ENCODE measurements at places on chromosomes 11 and 22.

DNA sequence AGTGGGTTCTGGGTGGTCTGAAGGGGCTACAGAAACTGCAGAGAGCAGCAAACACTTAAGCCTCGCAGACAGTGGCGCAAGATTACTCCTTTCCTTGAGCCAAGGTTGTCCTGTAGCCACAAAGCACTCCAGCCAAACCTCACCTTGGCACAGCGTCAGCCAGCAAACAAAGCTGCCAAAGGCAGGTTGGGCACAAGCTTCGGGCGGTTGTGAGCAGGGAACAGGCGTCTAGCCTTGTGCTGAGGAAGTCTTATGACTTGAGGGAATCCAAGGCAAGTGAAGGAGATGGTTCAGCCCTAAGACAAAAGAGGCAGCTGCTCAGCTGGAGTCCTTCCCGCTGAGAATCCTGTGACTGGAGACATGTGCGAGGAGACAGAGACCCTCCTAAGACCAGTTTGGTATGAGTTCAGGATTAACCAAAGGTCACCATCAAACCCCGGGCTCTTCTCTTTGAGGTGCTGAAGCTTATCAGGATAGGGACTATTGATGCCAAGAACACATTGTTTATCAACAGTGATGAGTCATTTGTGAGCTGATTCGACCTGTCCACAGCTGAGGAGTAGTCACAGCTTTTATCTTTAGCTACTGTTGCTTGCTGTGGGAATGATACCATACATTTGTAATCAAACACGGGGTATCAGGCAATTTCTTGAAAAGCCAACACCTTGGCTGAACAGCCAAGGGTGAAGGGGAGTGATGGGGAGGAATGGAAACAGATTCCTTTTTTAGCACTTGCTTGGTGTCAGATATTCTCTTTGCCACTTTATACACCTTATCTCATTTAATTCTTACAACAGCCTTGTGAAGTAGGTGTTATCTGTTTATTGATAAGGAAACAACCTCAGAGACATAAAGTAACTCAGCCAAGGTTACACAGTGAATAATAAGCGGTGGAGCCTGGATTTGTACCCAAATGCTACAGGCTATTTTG, 4.6 kb downstream of the ADM start:
- DNase-seq = peak; percentile 53

- DNase-seq = no peak
Measured at GRCh38 chr11:35058669-35059434, 80.1 kb upstream of the CD44 start.

- DNase-seq = no peak
Measured at GRCh38 chr11:20488352-20488751, 100.8 kb downstream of the PRMT3 start.

- DNase-seq = peak; percentile 56
Measured at GRCh38 chr11:96228473-96228891, 114.5 kb downstream of the MAML2 start.

- DNase-seq = no peak
Measured at GRCh38 chr11:122265981-122266380, 150.0 kb upstream of the BLID start.

DNA sequence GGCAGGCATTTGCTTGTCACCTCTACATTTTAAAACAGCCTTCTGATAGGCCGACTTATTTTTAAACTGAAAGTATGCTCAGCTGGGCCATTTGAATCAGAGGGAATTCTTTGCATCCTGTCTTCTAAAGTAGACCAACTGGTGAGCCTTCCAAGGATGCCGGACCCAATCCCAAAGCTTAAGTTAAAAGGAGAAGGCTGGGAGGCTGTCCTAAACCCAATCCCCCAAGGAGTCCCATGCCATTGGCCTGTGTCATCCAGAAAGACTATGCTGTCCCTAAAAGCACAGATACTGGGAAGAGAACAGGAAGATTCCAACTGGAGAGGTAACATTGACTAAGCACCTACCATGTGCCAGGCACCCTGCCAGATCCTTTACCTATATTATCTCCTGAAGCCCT, 18.0 kb downstream of the TENM4 start:
- DNase-seq = no peak

- no peak for DNase-seq
Measured at GRCh38 chr22:47417699-47418098, 655.2 kb downstream of the TBC1D22A start.

DNA sequence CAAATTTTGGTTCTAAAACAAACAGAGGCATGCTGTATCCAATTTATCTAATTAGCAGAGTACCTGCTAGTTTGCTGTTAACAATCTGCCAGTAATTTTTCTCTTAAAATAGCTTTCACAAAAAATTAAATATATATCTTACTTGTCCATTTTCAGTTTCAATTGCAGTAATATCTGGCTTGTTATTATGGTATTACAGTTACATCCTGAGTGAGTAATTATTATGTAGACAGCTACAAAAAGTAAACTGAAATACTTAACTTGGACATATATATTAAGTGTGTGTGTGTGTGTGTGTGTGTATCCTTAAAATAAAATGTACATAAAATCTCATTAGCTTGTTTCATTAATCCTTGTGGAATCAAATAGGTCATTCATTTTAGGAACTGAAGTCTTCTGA, 148.7 kb downstream of the LUZP2 start:
- DNase-seq = no peak

- peak; percentile 82 for DNase-seq
Measured at GRCh38 chr11:60363542-60364470, 14.5 kb upstream of the MS4A7 start.

GRCh38 chr11:103927535-103927934, 108.9 kb upstream of the DDI1 start:
- DNase-seq = peak; percentile 15

DNA sequence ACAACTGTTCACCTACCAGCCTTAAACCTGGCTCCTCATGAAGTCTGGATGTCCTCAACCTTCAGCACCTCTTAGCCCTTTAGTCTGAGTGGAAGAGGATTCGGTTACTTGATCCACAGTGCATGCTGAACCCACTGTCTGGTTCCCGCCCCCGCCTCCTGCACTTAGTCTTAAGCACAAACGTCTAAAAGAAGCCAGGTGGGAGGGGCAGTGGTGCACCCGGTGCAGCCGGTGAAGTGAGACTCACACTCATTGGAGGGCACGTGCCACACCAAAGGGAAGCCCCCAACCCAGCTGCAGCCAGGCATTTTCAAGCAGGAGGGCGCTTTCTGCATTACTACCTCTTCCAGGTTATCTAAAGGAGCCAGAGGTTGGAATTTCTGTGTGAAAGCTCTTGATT, 146.8 kb downstream of the COMMD9 start:
- DNase-seq = no peak

- DNase-seq = peak; percentile 58
Measured at GRCh38 chr11:27309046-27309445, 54.0 kb downstream of the CCDC34 start.

DNA sequence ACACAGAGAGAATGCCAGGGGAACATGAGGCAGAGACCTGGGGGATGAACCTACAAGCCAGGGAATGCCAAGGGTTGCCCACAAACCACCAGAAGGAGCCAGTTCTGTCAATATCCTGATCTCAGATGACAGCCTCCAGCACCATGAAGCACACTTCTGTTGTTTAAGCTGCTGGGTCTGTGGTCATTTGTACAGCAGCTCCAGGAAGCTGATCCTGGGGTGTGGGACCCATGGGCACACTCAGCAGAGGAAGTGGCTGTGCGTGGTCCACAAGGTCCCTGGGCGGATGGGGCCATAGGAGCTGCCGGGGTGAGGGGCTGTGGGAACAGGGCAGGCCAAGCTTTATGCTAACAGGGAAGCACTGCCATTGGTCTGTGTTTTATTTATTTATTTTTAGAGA, 12.1 kb downstream of the PPM1F start:
- DNase-seq = no peak

DNA sequence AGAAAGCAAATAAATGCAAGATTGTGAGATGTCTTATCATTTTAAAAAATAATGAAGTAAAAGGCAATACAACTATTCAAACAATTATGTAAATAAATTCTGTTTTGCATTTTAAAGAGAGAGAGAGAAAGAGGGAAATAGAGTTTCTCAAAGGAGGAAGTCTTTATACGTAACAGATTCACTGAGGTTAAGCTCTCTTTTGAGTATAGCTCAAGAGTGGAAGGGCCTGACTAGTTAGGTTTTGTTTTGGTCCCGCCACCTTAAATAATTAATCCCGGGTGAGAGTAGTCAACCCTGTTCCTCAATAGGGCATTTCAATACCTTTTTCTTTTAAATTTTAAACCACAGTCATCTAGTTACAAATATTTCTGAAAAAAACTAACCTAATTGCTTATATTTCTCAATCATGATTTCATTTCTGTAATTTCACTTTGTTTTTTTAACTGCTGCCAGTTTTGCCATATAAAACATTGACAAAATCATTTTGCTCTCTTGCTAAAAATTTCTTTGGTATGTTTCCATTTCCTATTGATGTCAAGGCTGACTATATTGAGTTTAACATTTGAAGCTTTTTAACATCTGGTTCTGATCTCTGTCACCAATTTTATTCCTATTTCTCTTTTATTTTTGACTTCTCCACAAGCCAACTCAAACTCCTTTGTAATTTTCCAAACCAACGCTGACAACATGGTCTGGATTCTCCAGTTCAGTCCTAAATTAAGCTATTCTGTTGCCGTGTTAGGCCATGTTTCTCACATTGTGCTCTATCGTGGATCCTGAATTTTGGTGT, 10.3 kb downstream of the OR10D3 start:
- no peak for DNase-seq

GRCh38 chr22:19526702-19527111, 2.5 kb upstream of the CLDN5 start:
- no peak for DNase-seq

DNA sequence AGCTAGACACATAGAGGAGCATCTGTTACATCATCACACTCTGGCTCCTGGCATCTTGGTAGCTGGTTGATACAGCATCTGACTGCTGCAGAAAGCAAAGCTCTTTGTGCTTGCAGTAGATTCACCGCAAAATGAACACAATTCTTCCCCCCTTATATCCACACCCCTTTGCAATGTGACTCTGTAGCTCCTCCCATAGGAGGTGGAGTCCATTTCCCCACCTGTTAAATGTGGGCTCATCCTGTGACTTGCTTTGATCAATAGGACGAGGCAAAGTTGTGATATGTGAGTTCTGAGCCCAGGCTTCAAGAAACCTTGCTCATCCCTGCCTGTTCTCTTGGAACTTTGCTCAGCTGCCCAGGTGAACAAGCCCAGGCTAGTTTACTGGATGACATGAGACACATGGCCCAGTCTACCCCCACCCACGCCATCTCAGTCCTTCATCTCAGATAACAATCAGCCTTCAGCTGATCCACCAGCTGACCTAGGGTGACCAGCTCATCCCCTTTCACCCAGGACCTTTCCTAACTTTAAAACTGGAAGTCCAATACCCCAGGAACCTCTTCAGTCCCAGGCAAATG, 272.2 kb downstream of the TENM4 start:
- DNase-seq = no peak

- no peak for DNase-seq
Measured at GRCh38 chr11:60959431-60959830, 7.5 kb upstream of the SLC15A3 start.

DNA sequence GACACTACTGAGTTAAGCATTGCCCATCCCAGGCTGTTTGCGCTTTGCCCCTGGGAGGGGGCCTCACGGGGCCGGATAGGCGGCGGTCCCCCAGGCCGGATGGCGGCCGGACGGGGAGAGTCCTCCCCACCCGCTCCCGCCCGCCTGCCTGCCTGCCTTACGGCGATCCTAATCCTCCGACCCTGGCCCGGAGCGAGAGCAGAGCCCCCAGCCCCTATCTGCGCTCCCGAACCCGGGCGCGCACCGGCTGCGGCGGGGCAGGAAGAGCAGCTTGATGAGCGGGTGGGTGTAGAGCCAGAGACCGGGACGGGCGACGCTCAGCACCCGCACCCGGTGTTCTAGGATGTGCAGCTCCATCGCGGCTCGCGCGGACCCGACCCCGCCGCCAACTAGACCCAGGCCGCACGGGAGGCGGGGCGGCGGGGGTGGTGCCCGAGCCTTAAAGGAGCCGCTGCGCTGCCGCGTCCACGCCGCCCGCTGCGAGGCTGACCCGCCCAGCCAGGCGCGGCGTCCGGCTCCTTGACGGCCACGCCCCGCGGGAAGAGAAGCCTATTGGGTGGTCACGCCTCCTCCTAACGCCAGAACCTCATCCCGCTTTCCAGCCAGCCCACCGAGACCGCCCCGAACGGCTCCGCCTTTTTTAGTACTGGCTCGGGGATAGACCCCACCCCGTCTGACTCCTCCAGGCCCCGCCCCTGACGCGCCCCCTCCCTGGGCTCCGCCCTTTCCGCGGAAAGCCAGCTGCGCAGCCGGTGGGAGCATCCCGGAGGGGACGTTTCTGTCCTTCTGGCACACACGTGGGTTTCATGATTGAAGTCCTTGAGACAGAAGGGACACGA, at the start of gene CASTOR1:
CASTOR1 (minus strand) TSS at position 365 of the 839 bp plus-strand sequence; CDS start at position 357, 8 bp downstream.
- DNase-seq = peak; percentile 100

Measured in COLO829 (cell line).